ENCODE measurements at places on chromosomes 12 and 14. TPM values are rescaled to one million over a fixed set of nuclear protein-coding genes. Genes with fewer than 3 reads are reported as not detected.

DNA sequence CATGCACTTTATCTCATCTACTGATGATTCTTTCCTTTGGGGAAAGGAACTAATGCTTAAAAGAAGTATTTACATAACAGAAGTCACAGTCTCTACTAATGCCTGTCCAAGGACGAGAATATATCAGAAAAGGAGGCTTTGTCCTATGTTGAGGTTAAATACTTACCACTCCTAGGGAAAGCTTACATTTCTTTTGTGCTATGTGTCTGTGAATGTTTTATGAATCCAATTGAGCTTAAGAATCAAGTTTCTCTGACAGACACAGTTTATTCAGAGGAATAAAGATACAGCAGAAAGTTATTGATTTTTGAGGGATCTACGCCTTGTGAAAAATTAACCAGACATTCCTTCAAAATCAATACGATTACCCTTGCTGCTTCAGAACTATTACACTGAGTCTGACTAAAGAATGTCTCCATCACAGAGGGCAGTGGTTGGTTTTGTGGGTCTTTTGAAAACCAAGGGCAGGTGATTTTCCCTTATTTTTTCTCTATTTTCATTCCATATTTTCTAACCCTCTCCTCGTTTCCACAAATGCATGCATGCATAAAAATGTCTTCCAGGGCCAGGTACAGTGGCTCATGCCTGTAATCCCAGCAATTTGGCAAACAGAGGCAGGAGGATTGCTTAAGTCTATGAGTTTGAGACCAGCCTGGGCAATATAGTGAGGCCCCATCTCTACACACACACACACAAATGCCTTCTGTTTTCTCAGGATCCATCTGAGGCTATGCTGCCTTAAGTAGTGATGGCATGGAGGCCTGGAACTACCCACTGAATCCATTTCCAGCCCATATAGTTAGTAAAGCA is 1095.1 kb downstream of the GALC start:
- H3K27me3 ChIP-seq: no peaks in the 10 kb centered on the region
- H3K36me3 ChIP-seq: no peaks in the 10 kb centered on the region
- no peak for DNase-seq
- no peaks in the 10 kb centered on the region for H3K4me1 ChIP-seq

C3AR1 gene
- 17.8 TPM for total RNA-seq

CLEC4D gene
- total RNA-seq: 3.0 TPM

DNA sequence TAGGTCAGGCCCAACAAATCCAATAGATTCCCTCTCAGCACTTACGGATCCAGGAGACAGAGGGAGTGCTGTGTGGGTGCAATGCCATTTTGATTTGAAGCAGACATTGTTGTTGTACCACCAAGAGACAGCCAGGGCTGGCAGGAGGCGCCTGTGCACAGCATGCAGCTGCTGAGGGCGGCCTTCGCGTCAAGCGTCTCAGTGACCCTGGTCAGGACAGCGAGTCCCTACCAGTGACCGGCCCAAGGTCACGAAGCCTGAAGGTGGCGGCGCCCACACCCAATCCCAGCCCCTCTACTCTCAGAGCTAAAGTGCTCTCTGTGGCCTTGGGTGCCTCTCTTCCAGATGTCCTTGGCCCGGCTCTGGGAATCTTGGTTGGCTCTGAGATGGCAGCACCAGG is 40.5 kb downstream of the PRMT8 start:
- no peak for DNase-seq
- H3K36me3 ChIP-seq: no peaks in the 10 kb centered on the region
- H3K4me3 ChIP-seq: no peak overlapping the region
- H3K27me3 ChIP-seq: no peaks in the 10 kb centered on the region

GRCh38 chr12:68080577-68080976 is 79.0 kb downstream of the IFNG start:
- H3K27ac ChIP-seq: no peak overlapping the region
- no peaks in the 10 kb centered on the region for H3K4me1 ChIP-seq
- no peak for DNase-seq
- no peaks in the 10 kb centered on the region for H3K36me3 ChIP-seq
- no peak overlapping the region for H3K4me3 ChIP-seq

DNA sequence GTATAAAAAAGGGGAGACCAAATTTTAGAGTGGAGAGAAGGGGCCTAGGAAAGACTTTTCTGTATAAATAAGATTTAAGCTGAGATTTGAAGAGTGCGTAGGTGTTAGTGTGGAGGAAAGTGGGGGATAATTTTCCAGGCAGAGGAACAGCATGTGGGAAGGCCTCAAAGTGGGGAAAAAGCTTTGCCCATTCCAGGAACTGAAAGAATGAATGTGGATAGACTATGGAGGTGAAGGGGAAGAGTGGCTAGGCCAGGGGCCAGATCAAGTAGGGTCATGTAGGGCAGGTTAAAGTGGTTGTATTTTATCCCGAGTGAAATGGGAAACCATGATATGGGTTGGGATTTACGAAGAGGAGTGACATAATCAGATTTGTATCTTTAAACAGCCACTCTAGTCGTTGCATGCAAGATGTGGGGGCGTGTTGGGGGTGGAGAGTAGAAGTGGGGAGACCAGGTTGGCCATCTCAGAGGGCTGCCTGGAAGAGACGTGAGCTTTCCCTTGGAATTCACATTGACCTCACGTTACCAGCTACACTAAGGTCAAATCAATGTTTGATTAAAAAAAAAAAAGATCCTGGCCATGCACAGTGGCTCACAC is 3.3 kb downstream of the ZNF664 start:
- H3K4me3 ChIP-seq: no peak overlapping the region
- DNase-seq: no peak
- H3K36me3 ChIP-seq: no peaks in the 10 kb centered on the region
- H3K4me1 ChIP-seq: peaks cover 10% of the 10 kb centered on the region
- no peak overlapping the region for H3K27ac ChIP-seq

C12orf50 gene
- not detected for total RNA-seq

- no peak overlapping the region for H3K4me3 ChIP-seq
- no peak overlapping the region for H3K27ac ChIP-seq
- DNase-seq: no peak
- no peaks in the 10 kb centered on the region for H3K27me3 ChIP-seq
- peaks cover 14% of the 10 kb centered on the region for H3K4me1 ChIP-seq
Observed at GRCh38 chr12:11623382-11623781, 26.1 kb upstream of the ETV6 start.

Data from upper lobe of left lung (tissue), 6 donors.